ENCODE measurements at places on chromosomes 6 and 20.

- DNase-seq: no peak
Measured at GRCh38 chr6:11767458-11767857, 11.1 kb downstream of the ADTRP start.

DNA sequence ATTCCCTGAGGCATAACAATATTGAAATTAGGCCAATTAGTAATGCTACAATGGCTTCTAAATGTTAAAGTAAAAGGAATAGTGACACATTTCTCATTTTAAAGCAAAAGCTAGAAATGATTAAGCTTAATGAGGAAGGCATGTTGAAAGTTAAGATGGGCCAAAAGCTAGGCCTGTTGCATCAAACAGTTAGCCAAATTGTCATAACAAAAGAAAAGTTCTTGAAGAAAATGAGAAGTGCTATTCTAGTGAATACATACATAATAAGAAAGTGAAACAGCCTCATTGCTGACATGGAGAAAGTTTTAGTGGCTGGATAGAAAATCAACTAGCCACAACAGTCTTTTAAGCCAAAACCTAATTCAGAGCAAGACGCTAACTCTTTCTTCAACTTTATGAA lies 12.9 kb downstream of the OR2A4 start:
- DNase-seq: no peak

DNA sequence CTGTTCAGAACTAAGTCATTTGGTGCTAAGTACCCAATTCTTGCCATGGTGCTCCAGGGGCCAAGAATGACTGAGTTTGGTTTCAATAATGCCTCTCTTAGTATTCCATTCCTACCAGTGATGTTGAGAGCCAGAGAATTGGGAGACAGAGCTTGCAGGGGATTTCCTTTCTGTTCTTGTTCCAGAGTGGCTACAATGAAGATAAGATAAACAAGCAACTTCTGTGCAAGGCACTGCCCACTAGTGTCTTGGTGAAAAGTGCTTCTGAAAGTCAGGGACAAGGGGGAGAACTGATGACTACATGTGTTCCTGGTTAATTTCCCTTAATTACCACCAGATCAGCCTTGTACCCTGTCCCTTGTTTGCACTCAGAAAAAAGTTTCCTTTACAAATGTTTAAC lies 421.6 kb downstream of the BCKDHB start:
- DNase-seq: no peak

DNA sequence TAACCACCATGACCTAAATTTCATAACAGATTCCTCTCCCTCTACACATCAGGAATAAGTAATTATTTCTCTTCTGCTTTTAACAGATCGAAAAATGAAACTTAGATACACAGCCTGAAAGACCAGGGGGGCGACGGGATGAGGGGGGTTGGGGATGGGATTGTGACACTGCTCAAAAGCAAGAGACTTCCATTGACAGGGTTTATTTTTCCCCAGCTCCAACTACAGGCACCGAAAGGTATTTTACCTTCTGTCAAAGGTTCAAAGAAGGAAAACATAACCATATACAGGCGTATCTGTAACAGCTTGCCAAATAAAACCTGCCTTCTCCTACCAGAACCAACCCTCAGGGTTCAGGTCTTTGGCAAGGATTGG lies 1.3 kb downstream of the EPHA7 start:
- no peak for DNase-seq

GRCh38 chr6:14310960-14311359 lies 193.4 kb downstream of the CD83 start:
- peak; percentile 63 for DNase-seq

DNA sequence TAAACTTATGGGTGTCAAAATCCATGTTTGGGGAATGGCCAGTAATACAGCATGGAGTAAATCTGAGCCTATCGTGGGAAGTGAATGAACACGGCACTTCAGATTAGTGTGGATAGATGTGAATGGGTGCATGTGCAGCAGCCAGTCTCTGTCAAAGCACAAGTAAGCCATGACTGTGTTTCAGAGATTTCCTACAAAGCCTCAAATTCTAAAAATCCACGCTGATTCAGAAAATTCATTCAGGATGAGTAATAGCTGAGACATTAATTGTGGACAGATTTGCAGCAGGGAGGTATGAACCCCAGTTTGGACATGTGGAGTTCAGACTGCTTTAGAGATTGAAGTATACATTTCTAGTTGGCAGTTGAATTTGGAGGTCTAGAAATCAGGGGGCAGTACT lies 115.1 kb downstream of the QKI start:
- DNase-seq: no peak

DNA sequence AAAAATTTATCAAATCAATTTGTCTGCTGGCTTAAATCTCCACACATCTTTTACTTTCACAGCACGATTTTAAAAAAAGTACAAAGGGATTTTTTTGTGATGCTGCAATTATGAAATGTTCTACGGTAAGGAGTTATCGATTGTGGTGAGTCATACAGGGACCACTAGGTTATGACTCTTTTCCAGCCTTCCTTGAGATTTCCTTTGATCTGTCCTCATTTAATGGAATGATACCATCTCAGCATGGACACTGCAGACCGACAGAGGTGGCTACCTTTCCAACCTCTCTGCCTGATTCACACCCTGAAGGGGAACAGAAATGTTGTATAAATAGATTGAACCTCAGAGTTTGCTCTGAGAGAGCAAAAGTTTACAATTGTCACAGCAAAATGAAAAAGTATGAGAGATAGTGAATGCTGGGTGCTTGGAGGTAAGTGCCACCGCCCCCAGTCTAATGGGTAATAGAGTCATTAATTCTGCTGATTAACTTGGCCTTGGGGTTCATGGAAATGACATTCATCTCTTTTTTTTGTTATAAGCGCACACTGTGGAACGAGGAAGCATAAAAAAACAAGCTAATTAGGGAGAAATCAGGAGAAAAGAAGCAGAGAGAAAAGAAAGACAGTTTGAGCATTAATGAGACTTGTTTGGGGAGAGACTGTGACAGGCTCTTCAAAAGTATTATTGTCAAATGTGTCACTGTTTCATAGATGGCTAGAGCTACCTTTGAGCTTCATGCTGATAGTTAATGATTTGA lies 306.0 kb downstream of the RNF144B start:
- no peak for DNase-seq

GRCh38 chr6:40668203-40668602 lies 81.0 kb upstream of the LRFN2 start:
- no peak for DNase-seq

DNA sequence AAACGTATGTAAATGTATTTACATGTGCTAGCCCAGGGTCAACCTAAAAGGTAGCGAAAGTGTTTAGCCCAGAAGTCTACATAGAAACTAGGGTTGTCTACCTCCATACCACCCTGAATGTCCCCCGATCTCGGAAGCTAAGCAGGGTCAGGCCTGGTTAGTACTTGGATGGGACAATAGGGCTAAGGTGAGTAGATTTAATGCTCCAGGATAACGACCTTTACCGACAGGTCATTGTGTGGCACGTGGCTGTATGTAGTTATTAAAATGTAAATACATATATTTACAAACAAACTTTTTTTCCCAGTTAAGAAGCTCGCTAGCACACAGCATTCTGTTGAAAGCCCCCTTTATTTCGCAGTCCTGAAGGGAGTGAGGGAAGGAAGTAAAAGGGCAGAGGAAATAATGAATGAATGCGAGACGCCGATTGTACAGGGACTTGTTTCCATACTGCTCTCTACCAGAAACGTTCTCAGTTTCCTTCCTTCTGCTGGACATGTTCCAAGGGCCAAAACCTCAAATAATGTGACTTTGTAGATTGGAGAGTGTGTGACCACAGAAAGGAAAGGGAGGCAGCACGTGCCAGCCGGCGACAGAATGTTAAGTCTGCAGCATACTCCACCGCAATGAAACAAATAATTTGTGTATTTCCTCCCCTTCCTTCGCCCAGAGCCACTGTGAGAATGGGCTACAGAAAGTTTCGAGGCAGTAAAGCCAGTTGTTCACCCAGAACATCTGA lies 612 bp downstream of the ADAT2 start:
- peak; percentile 30 for DNase-seq

DNA sequence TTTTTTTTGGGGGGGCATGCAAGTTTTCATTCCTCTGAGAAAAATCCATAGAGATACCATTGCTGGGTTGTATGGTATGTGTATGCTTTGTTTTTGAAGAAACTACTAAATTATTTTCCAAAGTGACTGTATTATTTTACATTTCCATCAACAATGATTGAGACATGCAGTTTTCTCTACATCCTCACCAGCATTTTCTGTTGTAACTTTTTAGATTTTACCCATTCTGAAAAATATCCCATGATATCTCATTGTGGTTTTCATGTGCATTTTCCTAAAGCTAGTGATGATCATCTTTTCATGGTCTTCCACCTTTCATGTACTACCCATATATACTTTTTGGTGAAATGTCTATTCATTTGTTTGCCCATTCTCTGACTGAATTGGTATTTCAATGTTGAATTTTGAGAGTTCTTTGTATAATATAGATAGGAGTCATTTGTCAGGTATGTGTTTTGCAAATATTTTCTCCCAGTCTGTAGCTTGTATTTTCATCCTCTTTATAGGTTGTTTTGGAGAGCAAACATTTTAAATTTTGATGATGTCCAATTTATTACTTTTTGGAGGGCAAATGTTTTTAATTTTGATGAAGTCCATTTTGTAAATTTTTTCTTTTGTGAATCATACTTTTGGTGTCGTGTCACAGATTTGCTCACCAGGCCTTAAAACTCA lies 827.5 kb upstream of the CITED2 start:
- DNase-seq: no peak

DNA sequence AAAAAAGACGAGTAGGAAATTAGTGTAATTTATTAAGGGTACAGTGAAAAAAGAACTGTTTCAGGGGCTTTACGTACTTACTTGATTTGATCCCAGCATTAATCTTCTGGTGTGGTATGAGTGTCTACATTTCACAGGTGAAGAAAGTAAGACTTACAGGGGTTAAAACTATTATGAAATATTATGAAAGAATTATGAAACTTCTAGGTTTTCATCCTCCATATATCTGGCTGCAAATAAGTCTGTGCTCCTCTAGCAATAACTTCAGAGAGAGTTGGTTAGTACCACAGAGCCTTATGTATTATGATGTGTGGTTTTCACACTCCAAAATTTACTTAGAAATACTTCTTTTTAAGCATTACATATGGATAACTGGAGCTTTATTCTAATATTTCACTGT lies 41.9 kb downstream of the ZFAND3 start:
- no peak for DNase-seq

GRCh38 chr6:113511100-113511499 lies 346.0 kb upstream of the MARCKS start:
- DNase-seq: no peak
